ENCODE measurements at places on chromosomes 1 and 21. TPM values are rescaled to one million over a fixed set of nuclear protein-coding genes. Genes with fewer than 3 reads are reported as not detected.

DNA sequence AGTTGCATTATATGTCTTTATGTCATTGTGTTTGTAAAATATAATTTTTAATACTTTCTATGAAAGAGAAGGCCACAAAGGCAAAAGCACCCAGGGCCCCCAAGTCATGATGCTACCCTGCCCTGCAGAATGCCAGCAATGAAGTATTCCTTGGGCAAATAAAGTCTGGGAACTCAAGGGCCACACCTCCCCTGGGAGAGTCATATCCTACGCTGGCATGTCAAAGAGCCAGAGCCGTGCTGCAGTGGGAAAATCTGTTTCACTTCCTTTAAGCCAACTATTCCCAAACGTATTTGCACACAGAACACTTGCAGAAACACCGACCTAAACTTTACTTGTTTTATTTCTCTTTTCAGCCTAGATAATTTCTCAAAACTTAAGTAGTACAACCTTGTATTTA lies 98.4 kb upstream of the KAZN start:
- DNase-seq: no peak

GRCh38 chr1:226884966-226885820 lies 14.8 kb downstream of the PSEN2 start:
- no peak for DNase-seq

DNA sequence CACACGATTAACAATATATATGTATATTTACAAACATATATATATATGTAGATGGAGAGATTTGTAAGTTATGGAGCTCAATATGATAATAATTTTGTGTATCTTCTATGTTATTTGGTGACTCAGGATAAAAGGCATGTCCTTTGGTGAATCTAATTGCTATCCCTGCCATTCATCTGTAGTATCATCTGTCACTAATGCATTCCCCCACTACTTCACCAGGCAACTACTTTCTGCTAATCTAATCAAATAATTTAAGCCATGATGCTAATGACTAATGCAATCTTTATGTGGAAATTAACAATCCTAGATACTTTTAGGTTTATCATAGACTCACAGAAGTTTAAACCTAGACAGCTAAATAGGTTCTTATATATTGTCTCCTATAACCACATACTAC lies 1074.5 kb downstream of the PLA2G4A start:
- DNase-seq: no peak

DNA sequence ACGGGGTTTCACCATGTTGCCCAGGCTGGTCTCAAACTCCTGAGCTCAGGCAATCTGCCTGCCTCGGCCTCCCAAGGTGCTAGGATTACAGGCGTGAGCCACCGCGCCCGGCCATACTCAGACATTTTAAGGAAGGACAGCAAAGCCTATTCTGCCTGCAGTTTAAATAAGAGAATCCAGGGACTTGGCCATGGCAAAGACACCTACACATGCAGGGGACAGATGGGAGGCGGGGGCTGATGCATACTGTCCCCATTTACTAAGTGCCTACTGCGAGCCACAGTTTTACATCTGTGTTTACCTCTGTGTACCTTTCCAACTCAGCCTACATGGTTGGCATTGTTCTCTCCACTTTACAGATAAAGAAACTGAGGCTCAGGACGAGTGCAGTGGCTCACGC lies 25.4 kb downstream of the LDLRAD2 start:
- no peak for DNase-seq

- DNase-seq: peak; percentile 39
Observed at GRCh38 chr1:19096036-19096833, 113.8 kb downstream of the UBR4 start.

GRCh38 chr21:16117331-16117730 lies 387.5 kb downstream of the USP25 start:
- no peak for DNase-seq

BRINP3 gene
- total RNA-seq: not detected

All from mammary epithelial cell (primary cell).